Activated naive CD8-positive, alpha-beta T cell treated with anti-CD3 and anti-CD28 coated beads for 36 hours (primary cell): ENCODE measurements at places on chromosomes 12 and 14. TPM values are rescaled to one million over a fixed set of nuclear protein-coding genes. Genes with fewer than 3 reads are reported as not detected.

DNA sequence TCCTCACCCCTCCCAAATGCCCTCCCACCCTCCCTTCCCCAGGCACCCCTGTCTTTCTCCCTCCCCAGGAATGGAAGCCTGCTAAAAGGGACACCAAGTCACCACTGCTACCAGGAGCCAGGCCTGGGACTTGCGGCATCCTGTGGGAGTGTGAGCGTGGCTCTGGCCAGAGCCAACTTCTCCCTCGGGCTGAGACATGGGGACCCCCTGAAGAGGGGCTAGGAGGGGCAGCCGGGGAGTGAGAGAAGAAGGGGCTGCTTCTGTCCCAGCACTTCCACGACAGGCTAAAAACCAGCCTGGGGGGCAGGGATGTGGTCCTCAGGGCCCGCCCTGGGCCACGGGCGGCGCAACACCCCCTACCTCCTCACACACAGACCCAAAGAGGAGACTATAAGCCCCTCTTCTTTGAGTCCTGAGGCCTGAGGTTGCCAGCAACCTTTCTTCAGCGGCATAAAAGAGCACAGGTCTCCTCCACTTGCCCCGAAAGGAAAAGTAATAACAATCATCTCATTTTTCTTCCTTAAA, 278.9 kb downstream of the DPF3 start:
- no peak for DNase-seq

GRCh38 chr12:109752117-109753053, 38.8 kb downstream of the FAM222A start:
- DNase-seq: no peak

DNA sequence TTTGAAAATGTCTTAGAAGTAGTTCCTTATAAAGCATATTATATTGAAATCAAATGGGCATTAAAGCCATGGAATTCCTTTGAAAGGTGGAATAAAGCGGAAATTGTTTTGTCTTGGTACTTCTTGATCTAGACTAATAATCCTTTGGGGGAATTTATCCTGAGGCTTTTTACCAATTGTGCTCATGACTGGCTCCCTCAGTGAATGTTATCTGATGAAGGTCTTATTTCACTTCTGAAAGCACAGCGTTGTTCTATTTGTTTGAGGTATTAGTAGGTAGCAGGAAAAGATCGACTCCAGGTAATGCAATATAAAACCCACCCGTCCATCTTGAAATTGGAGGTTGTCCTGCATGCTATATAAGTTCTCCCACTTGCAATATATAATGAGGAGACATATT, 64.8 kb downstream of the PPFIBP1 start:
- no peak for DNase-seq

- no peak for DNase-seq
Observed at GRCh38 chr12:64621257-64621942, 11.1 kb downstream of the RASSF3 start.

Gene TESPA1
- total RNA-seq: 95.9 TPM
